ENCODE measurements at places on chromosomes 16 and 17.

- peak; percentile 64 for DNase-seq
Measured at GRCh38 chr16:84631886-84632285, 14.0 kb upstream of the COTL1 start.

DNA sequence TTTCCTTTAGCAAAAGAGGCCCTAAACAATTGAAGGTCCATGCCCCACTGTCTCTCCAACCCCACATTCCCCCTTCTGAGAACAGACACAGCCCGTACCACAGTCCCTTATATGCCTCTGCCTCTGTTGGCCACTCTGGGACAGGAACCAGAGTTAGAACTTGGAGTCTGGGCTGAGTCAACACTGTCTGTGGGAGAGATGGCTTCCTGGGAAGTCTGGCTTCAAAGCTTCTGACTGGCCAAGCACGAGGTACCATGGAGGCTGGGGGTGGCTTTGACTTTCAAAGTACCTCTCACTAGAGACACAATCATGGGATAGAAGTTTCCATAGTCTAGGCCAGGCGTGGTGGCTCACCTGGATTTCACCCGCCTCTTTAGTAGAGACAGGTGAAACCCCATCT lies 14.9 kb upstream of the SPOP start:
- DNase-seq, result no peak

GRCh38 chr17:72305472-72305871 lies 184.7 kb downstream of the SOX9 start:
- no peak for DNase-seq

DNA sequence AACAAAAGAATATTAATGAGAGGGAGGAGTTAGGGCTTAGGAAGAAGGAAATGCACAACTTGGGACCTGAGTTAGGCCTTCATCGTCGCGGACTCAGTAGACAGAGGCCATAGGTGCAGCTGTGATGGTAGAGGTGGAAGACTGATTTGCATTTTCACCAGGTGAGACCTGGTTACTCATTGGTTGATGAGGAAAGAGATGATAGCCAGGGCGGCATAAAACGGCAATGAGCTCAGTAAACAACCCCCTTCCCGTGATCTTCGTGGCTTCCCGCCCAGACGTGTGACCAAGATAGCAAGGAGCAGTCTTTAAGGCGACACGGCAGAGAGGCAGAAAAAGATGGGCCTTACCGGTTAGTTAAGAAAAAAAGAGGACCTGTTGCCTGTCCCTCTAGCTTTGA lies at the start of gene TMC5:
Gene TMC5, plus strand, starts transcription at position 244 of the 400 bp plus-strand sequence. CDS start 22,156 bp downstream, outside the sequence.
- no peak for DNase-seq

DNA sequence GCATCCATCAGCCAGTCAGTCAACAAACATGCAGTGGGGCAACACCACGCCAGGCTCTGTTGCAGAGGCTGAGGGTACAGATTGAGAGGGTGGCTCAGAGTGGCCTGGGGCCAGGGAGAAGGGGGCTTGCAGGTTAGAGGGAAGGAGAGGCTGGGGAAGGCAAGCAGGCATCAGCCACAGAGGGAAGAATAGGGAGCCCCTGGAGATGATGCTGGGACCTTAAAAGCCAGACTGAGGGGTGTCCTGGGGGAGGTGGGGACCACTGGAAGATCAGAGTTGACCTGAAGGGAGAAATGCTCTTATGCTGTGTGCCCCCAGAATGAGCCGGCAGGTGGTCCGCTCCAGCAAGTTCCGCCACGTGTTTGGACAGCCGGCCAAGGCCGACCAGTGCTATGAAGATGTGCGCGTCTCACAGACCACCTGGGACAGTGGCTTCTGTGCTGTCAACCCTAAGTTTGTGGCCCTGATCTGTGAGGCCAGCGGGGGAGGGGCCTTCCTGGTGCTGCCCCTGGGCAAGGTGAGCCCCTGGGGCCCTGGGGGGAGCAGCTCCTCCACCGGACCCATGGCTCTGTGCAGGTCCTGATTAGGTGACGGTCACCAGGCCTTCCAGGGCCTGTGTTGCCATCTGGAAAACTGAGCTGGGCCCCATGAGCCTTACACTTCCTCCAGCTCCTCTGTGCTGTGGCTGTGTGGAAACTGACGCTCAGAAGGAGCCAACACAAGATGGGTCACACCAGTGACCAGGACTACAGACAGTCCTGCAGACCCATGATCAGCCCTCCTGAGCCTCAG lies 1.7 kb downstream of the CORO1A start:
- DNase-seq, result peak; percentile 54

DNA sequence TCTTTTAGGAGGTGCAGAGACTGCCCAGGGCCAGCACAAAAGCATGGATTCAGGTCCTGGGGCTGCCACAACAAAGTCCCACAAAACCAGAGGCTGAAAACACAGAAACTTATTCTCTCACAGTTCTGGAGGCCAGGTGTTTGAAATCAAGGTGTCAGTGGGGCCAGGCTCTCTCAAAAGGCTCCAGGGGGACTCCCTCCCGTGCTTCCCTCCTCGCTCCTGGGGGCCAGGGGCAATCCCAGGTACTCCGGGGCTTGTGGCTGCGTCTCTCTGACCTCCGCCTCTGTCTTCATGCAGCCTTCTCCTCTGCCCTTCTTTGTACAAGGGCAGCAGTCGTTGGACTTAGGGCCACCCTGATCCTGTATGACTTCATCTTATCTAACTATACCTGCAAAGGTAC lies 8.3 kb upstream of the RBFOX3 start:
- DNase-seq, result no peak

DNA sequence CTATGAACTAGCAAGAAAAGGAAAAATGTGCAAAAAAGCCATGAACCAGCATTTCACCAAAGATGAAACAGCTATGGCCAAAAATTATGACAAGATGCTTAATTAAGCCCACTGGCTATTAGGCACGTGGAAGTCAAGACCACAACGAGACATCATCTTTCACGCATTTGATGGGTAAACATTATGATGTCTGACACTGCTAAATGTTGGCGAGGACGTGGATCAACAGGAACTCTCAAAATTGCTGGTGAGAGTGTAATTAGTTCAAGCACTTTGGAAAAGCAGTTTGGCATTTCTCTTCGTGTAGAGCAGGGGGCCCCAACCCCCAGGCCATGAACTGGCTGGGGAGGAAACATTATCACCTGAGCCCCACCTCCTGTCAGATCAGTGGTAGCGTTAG lies 39.6 kb upstream of the ADGRG1 start:
- DNase-seq, result no peak

GRCh38 chr16:57764341-57765159 lies 29.0 kb downstream of the KATNB1 start:
- DNase-seq, result peak; percentile 89

- no peak for DNase-seq
Measured at GRCh38 chr17:77724876-77725615, 233.5 kb upstream of the TNRC6C start.

DNA sequence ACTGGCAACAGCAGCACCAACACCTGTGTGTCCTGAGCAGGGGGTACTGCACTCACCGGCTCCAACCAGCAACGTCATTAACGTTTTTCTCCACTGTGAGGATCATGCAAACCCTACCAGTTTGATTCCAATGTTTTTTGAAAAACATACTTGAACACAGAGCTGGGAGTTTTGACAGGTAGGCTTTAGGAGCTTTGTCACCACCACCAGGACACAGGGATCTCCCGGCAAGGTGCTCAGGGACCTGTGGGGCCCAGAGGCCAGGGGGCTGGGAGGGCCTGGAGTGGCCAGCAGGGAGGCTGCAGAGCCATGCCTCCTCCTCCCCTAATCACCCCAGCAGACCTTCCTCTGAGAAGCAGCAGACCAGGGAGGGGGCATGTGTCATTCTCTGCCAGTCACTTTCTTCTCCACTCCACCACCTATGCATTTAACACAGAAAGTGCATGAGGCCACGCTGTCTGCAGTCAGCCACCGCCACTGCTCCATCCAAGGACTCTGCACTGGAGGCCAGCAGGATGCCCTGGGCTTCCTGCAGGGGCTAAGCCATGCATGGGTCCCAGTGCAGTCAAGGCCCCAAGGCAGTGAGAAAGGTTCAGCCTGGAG lies 768.2 kb downstream of the KCNJ18 start:
- DNase-seq, result no peak

DNA sequence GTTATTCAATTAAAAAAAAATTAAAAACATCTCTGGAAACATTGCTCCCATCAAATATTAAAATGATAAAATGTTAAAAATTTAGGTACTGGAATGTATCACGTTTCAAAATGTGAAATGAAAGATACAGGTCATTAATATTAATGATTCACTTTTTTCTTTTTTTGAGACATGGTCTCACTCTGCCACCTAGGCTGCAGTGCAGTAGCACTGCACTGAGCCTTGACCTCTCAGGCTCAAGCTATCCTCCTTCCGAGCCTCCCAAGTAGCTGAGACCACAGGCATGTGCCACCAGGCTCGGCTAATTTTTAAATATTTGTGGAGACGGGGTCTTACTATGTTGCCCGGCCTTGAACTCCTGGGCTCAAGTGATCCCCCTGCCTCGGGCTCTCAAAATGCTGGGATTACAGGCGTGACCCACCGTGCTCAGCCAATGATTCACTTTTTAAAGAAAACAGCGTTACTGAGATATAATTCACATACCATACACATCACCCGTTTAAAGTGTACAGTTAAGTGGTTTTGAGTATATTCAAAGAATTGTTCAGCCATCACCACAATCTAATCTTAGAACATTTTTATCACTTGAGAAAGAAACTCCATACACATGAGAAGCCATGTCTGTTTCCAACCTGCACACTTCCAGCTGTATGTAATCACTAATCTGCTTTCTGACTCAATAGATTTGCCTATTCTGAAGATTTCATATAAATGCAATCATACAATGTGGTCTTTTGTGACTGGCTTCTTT lies 19.1 kb upstream of the NETO2 start:
- DNase-seq, result no peak

DNA sequence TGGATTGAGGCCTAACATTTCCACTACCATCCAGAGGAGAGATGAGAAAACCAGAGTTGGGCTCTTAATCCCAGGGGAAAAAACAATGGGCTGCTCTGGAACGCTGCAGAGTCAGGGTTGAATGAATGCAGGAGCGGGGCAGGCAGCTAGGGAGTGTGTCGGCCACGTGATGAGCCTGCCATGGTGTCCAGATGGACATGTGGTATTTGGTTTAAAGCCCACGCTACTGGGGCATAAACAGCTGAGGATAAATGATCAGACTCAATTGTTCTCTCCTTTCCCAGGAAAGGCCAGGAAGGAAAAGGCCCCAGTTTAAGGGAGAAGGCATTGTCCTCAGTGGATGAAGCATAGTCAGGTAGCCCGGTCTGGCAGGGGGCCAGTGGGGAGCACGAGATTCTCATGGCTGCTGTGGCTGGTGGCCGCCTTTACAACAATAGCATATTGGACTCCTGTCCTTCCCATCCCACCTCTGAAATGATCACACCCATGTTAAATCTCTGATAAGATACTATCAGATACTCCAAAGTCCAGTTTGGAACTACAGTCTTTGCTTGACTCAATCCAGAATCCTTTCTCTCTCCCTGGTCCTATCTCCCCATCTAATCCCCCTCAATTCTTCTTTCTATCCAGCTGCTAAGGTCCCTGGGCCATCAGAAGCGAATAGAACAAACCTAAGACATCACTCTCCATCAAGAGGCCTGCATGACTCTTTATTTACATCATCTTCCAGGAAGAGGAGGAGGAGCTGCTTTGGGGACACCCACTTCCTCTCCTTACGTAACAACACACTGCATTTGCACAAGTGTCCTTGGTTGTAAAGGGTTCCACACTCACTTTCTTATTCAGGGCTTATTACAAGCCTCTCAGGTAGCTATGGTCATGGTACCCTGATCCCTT lies 20.4 kb downstream of the CA4 start:
- DNase-seq, result peak; percentile 79

- DNase-seq, result no peak
Measured at GRCh38 chr17:48869821-48870318, 22.7 kb upstream of the ATP5MC1 start.

DNA sequence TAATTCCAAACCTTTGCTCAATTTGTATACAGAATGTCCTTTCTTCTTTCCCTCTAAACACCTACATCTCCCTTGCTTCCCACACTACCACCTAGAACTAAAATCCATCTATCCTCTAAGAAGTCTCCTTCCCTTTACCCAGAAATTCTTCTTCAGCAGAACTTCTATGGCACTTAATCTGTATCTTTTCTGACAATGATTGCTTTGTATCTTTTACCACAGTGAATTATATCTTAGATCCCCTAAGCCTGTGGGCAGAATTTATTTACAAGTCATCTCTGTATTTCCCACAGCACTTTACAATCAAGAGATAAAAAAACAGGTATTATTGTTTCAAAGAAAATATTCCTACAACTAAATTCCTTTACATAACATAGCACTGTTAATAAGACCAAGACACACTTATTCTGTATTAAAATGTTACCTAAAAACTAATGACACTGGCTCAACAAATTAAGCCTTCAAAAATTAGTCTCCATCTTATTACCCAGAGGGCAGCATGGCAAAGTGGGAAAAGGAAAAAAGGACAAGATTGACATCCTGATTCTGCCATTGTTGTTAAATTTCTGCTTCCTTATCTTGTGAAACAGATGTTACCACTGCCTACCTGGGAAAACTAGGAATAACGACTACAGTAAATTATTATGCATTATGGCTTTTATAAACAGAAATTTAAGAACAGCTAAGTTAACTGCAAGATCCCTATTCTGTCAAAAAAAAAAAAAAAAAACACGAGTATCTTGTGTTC lies 42.8 kb downstream of the KANSL1 start:
- DNase-seq, result no peak

DNA sequence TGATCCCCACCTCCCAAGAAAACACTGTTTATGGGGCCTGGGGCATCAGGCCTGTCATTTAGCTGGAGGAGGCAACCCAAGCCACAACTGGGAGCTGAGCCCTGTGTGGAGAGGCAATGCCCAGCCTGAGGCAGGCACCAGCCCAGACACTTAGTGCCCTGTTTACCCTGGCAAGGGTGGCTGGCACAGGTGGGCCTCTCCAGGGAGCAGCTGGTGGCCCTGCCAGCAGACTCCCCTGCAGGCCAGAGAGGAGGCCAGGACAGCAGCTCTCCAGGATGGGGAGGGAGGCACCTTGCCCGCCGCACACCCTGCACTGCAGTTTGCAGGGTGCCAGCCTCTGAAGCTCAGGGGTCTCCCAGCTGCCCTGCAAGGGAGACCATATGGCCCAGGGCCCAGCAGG lies 9.1 kb upstream of the TMEM92 start:
- DNase-seq, result no peak

DNA sequence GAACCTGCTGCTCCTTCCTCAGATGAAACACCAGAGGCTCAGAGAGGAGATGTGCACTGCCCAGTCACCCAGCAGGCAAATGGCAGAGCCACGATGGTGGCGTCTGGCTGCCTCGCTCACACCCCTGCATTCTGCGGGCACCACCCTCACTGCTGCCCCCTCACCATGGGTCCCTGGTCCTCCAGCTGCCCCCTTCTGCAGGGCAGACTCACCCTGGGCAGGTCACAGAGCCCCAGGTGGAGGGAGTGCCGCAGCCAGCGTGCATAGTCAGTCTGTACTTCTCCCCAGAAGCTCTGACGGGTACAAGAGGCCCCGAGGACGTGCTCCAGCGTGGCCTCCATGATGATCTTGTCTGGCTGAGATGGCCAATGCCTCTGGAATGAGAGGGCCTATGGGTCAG lies 52.9 kb downstream of the RMI2 start:
- DNase-seq, result no peak

DNA sequence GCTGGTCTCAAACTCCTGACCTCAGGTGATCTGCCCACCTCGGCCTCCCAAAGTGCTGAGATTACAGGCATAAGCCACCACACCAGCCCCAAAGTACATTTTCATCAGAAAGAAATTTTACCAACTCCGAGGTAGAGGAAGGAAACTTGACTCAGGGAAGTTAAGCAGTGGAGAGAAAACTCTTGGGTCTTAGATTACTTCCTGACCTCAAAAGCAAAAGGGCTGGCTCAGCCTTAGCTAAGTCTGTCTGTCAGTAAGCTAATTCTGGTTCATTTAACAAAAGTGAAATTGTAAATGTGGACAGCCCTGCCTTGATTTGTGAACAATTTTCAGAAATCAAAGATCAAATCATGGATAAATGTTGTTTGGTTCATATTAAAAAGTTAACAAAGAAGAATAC lies 30.6 kb downstream of the MAP2K6 start:
- no peak for DNase-seq

All from inflammatory macrophage treated with lipopolysaccharide for 4 hours (primary cell).